ENCODE measurements at places on chromosomes 4 and X.

DNA sequence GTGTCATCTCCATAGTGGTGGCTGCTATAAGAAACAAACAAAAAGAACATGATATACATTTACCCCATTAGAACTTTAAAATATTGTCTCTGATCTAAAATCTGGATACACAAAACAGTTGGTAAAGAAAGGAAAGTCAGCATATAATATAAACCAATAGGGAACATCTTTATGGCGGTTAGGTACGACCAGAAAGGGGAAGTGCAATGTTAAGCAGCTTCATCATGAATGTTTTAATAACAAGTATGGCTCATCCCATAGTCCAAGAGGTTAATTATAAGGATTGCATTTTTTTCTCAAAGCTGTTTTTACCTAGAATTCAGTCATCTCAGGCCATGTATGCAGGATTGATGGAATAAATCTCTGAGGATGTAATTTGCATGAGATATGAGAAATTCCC, 1869.7 kb downstream of the PCDH7 start:
- no peak for DNase-seq

- DNase-seq: no peak
Observed at GRCh38 chrX:50456712-50457484, 13.7 kb downstream of the DGKK start.

DNA sequence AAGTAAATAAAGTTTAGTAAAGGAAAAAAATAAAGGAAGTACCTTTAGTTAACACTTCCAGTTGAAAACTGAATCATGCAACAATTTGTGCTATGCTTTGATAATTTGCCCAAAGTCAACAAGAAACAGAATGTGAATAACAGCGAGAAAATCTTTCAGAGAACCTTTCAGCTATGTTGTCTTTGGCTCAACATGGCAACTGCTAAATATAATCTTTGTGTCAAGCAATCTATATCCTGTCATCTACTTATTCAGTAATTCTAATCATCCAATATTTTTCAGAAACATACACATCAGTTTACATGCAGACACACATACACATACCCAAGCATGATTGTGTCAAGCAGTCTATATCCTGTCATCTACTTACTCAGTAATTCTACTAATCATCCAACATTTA, 136.0 kb upstream of the PABPC4L start:
- no peak for DNase-seq

DNA sequence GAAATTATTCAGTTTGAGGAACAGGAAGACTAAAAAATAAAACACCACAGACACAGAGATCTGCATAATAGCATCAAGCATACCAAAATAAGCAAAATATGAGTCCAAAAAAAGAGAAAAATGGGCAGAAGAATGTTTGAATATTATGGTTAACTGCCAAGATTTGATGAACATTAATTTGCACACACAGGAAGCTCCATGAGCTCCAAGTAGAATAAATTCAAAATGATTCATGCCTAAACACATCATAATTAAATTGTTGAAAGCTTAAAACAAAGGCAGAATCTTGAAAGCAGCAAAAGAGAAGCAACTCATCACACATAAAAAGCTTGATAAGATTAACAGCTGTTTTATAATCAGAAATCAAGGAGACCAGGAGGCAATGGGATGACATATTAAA, 156.6 kb upstream of the ARSJ start:
- DNase-seq: no peak

- no peak for DNase-seq
Observed at GRCh38 chrX:135740681-135741149, 27.3 kb downstream of the CT45A1 start.

DNA sequence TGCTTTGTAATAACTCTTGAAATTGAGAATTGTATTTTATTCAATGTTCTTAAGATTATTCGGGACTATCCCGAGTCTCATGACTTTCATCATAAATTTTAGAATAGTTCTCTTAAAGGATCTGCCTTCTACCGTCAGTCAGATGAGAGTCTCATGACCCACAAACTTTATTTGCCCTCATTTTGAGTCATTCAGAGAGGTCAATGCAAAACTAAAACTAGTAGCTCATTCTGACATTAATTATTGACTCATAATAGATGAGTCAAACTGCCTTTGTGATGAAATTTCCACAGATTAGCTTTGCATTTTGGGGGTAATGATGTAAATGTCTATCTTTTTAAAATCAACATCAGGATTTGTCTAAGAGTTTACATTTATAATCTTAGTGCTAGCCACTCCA, 1527.3 kb downstream of the TECRL start:
- DNase-seq: no peak

Data from NT2/D1 (cell line).